ENCODE measurements at places on chromosomes 3 and 15. TPM values are rescaled to one million over a fixed set of nuclear protein-coding genes. Genes with fewer than 3 reads are reported as not detected.
A peak's percentile ranks its signal among the peaks of the same experiment; 100 is the strongest.

GRCh38 chr3:11517601-11518000 is 126.1 kb downstream of the VGLL4 start:
- no peak for DNase-seq

The THRB gene
- total RNA-seq, result 37.1 TPM

The FANCD2OS gene
- total RNA-seq, result not detected

GRCh38 chr3:172225215-172225707 is 185.9 kb downstream of the FNDC3B start:
- no peak for DNase-seq

GRCh38 chr3:58116161-58116955 is 94.4 kb downstream of the DNASE1L3 start:
- peak; percentile 58 for DNase-seq

DNA sequence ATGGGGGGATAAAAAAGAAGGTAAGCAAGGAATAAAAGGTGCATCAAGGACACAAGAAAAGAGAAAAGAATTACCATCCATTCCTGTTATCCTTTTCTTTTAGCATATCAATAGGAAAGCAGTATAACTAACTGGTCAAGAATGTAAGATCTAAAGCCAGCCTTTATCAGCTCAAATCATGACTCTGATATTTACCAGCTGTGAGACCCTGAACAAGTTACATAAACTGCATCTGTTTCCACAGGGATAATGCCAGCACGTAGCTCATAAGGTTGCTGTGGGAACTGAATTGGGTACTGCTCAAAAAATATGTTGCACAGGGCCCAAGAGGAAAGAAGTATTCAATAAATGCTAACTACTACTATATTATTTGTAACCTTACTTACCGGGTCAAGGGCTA is 1092.2 kb upstream of the CFAP20DC start:
- peak; percentile 49 for DNase-seq

The EXD1 gene
- total RNA-seq, result not detected

DNA sequence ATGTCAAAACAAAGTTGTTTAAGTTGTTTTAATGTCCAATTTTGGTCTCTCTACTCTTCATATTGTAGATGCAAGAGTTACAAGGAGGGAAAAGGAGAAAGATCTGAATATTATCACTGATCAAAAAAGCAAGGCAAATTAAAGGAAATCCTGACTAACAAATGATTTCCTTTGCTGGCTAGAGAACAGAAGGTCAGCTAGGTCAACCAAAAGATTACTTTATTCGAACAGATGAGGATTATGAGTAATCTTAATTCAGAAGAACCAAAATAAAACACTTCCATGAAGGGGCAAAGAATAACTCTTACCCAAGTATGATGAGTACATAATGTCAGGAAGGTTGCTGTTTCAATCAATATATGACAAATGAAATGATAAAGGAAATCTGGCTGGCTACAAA is 33.8 kb downstream of the CPNE4 start:
- no peak for DNase-seq

DNA sequence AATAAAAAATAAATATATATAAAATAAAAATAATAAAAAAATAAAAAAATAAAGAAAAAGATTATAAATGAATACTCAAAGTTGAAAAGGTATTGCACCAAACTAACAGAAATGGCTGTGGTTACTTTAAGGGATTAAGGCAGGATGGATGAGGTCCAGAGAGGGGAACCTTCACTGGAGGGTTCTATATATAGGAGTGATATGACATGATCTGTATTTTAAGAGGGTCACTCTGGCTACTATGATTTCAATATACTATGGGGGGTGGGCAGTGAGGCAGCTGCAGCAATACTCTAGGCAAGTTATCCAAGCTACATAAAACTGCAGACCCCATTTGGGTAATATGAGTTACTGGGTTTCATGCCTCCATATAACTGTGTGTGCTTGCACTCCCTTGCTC is 24.6 kb downstream of the ACAD11 start:
- no peak for DNase-seq

- peak; percentile 81 for DNase-seq
Measured at GRCh38 chr3:21484057-21484827, 266.8 kb downstream of the ZNF385D start.

The SLC24A5 gene
- not detected for total RNA-seq

The ARGFX gene
- total RNA-seq, result not detected

DNA sequence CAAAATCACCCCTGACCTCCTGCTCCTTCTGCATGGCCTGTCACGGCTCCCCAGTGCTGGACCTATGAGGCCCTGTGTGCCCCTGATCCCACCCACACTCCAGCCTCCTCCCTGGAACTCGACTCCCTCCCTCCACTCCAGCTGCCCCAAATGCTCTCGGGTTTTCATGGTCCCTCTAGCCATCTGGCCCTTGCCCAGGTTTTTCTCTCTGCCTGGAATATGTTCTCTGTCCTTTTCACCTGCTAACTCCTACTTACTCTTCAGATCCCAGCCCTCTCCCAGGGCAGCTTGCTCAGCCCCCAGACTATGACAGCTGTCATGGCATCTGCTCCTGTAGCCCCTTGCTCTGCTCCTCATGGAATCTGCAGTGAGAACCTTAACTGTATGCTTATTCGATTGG is 30.3 kb downstream of the DUSP7 start:
- DNase-seq, result no peak

The TMEM158 gene
- not detected for total RNA-seq

DNA sequence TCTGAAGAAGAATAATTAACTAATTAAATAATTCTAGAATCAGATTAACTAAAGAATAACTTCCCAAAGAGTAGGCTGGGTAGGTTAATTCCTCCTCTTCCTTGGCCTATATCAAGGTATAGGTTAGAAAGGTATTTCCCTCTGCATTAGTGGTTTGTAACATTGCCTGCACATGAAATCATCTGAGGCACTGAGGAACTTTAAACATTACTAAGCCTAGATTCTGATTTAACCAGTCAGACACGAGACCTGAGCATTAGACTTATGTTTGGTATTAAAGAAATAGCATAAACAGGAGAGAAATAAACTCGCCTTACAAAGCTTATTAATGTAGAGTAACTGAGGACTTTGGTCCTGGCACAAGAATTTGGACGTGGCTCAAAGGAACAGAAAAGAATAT is 84.2 kb downstream of the FGF7 start:
- DNase-seq, result no peak

GRCh38 chr3:183381179-183381578 is 47.2 kb downstream of the MCF2L2 start:
- no peak for DNase-seq

The PLSCR2 gene
- total RNA-seq, result not detected

- DNase-seq, result no peak
Measured at GRCh38 chr3:33645060-33645647, 72.9 kb downstream of the CLASP2 start.

- peak; percentile 82 for DNase-seq
Measured at GRCh38 chr3:4633078-4634004, 140.2 kb downstream of the ITPR1 start.

- DNase-seq, result no peak
Measured at GRCh38 chr3:52798376-52798977, 3.9 kb downstream of the ITIH3 start.

GRCh38 chr15:61035311-61035710 is 193.8 kb downstream of the RORA start:
- DNase-seq, result no peak

The SLC22A13 gene
- total RNA-seq, result 0.29 TPM

DNA sequence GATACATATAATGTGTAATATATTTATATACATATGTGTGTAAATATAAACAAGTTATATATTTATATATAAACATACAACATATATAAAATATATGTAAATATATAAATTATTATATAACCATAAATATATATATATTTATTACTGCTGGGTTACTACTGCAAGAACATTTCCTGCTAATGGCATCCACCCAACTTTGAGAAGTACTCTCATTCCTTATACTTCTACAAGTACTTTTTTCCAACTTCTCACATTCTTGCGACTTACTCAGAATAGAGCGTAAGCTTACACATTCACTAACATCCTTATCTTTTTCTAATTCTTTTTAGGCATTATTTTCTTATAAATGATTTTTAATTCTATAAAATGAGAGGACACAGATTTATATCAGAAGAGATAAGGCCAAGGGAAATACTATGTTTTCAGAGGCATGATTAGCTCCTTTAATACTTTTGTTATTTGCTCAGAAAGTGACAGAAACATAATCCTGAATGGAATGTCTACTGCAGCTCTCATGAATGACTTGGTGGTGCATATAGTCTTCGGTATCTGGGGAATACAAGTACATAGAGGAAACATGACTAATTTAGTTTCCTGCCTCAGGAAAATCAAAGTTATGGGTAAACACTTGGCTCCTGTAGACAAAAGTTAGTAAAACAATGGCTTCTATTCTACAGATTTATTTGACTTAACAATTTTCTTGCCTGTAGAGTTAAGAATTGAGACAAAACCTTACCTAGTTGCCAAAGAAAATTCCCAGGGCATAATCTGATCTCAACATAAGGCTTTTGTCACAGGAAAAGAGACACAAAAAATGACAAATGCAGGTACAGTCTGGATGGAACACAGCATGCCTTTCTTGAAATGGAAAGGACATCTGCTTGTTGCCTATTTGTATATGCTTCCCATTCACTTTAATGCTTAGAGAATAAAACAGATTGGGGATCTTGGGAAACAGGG is 453.9 kb downstream of the SQOR start:
- no peak for DNase-seq

DNA sequence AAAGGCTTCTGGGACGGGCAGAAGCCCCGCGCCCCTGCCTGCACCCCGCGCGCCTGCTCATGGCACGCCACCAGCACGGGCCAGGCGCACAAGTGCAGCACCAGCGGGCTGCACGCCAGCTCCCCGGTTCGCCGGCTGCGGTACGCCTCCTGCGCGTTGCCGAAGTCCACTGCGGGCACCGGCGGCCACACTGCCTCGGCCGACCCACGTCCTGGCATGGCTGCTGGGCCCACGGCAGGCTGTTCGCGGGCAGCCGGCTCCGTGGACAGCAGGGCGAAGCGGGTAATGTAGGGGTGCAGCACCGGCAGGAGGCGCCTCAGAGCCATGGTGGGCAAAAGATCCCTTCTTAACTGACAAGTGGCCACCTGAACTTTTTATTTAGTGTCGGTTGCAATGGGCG is 34.8 kb downstream of the MCCC1 start:
- no peak for DNase-seq

The CNTN3 gene
- total RNA-seq, result 8.0 TPM

GRCh38 chr15:52139599-52140462 is 27.3 kb upstream of the BCL2L10 start:
- DNase-seq, result peak; percentile 83

DNA sequence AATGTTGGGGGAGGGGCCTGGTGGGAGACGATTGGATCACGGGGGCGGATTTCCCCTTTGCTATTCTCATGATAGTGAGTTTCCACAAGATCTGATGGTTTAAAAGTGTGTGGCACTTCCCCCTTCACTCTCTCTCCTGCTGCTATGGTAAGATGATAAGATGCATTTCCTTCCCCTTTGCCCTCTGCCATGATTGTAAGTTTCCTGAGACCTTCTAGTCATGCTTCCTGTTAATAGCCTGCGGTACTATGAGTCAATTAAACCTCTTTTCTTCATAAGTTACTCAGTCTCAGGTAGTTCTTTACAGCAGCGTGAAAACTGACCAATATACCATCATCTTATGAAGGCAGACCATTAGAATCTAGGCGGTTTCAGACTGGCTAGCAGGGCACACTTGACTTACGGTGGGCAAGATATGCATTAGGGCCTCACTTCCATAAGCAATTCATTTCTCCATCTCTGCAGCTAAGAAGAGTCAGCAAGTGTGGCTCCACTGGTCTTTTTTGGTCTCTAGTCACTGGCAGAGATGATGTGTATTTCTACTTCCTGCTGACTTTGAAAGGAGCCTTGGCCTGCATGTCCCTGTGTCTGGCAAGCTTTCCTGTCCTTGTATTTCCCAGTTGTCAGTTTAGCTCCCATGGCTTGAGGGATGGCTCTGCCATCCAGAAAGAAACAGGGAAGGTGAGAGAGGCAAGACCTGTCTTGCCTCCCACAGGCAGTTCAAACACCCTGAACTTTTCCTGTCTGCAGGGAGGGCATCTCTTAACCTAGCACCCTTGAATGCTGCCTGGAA is 109.0 kb upstream of the ADAMTS9 start:
- no peak for DNase-seq

The MAGEL2 gene
- not detected for total RNA-seq

The RAB6B gene
- total RNA-seq, result 6.1 TPM

The FBXL22 gene
- 33.3 TPM for total RNA-seq

GRCh38 chr3:130442284-130442683 is 74.7 kb upstream of the COL6A6 start:
- no peak for DNase-seq

GRCh38 chr3:112671930-112672715 is 31.2 kb upstream of the CCDC80 start:
- no peak for DNase-seq

GRCh38 chr3:76917436-76917835 is 122.5 kb upstream of the ROBO2 start:
- no peak for DNase-seq

DNA sequence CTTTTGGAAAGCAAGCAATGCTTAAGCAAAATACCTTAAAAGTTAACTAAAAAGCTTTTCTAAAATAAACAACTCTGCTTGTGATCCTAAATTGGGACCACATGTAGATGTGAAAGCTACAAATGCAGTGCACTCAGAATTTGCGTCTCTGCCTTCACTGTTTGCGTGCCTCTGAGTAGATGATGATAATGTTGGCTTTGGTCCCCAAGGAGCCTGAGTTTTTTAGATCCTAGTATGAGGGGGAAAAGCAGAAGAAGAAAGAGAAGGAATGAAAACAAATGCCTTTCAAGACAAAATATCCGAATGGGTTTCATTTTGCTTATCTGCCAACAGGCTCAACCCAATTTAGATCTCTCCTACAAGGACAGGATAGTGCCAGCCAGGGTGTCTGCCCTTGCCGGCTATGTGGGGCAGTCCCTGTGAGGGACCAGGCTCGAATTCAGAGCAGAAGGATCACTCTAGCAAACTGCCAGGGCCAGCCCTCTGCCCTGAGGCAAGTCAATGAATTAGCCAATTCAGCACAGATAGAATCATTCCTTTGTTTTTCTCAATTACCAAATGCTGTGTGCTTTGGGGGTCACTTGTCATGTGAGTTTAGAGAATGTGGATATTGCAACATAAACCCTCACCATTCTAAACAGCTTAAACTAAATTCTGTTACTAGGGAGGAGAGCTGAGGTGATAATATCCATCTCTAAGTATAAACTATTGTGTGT is 28.5 kb downstream of the SCG5 start:
- no peak for DNase-seq

The GOLGA6L2 gene
- not detected for total RNA-seq

The SNX33 gene
- total RNA-seq, result 36.5 TPM

Data from stomach (tissue), 19 donors.